ENCODE measurements at places on chromosomes 11 and 22.

DNA sequence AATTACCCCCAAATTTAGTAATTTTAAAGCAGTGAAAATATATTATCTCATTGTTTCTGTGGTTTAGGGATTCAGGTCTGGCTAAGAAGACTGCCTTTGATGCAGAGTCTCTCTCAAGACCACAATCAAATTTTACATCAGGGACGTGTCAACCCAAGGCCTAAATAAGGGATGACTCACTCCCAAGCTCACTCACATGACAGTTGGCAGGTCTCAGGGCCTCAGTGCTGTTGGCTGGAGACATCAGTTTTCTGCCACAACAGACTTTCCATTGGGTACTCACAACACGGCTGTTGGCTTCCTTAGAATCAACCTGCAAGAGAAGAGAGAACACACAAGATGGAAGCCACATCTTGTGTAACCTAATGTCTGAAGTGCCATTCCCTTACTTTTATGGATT lies 377.3 kb downstream of the FAM181B start:
- no peak for DNase-seq

- DNase-seq, result no peak
Observed at GRCh38 chr11:61145228-61146005, 15.8 kb downstream of the VPS37C start.

GRCh38 chr11:134045799-134046635 lies 22.9 kb upstream of the JAM3 start:
- no peak for DNase-seq

DNA sequence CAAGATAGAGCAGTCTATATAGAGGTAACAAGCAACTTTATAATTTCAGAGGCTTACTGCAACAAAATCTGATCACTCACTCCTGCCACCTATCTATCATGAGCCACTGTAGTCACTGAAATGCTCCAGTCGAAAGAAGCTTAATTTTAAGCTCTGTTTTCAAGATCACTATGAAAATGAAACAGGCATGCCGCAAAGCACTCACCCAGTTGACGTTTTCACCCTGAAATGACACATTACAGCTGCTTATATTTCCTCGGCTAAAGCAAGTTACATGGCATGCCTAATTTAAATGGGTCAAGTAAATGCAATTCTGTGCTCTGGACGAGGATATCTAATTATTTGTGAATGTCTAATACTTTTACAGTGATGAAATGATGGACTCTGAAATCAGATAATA lies 616.3 kb downstream of the FAM181B start:
- DNase-seq, result no peak

DNA sequence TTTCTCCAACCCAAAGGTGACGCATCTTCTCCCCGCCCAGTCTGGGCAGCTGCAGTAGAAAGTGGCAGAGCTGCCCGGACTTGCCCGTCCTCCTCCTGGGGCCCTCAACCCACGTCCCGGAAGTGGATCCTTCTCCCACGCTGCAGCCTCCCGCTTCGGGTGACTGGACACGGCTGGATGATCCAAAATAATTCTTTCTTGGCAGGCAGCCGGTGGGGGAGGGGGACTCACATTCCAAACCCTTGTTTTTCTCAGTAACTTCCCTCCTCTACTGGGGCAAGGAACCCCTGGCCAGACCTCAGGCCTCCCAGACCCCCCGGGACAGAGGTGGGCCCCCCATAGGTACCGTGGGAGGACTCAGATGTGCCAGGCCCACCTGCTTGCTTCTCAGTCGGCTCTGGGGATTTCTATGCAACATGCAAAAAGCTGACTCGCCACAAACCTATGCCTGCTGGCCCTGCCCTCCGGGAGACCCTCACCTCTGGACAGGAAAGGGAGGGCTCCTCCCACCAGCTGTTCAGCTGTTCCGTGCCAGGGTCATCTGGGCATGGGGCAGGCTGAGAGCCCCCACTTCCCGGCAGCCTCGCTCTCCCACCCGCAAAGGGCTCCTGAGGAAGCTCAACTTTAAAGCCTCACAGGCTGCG lies 1.4 kb downstream of the PLXNB2 start:
- no peak for DNase-seq

- no peak for DNase-seq
Observed at GRCh38 chr11:57936050-57936418, 87.6 kb upstream of the OR9Q1 start.

Measured in neural crest cell (in vitro differentiated cells).